ENCODE measurements at places on chromosomes 6 and 20. TPM values are rescaled to one million over a fixed set of nuclear protein-coding genes. Genes with fewer than 3 reads are reported as not detected.

PACRG gene
- total RNA-seq = 0.84 TPM

TNXB gene
- total RNA-seq = 288 TPM

EFCAB8 gene
- not detected for total RNA-seq

THBD gene
- 1.2 TPM for total RNA-seq

MOXD1 gene
- total RNA-seq = 20.4 TPM

SAPCD1 gene
- not detected for total RNA-seq

ATF6B gene
- 35.6 TPM for total RNA-seq

GJA10 gene
- not detected for total RNA-seq

SPATS1 gene
- not detected for total RNA-seq

LGSN gene
- total RNA-seq = not detected

GPLD1 gene
- 0.60 TPM for total RNA-seq

PSMB9 gene
- 32.0 TPM for total RNA-seq

DNA sequence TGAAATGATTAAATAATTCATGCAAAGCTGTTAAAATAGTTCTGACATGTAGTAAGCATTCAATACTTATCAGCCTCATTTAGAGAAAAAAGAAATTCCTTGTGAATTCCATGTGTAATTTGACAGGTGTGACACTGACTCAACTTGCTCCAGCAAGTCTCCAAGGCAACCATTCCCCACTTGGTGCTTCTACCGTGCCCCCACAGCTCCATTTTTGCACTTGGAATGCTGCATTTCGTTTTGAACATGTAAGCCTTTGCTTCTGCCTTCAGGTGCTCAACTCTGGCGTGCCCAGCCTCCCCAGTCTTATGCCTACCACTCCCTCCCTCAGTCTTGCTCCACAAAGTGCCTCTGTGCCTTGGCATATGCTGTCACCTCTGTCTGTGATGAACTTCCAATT lies 760.6 kb upstream of the CHD6 start:
- DNase-seq = no peak

DNA sequence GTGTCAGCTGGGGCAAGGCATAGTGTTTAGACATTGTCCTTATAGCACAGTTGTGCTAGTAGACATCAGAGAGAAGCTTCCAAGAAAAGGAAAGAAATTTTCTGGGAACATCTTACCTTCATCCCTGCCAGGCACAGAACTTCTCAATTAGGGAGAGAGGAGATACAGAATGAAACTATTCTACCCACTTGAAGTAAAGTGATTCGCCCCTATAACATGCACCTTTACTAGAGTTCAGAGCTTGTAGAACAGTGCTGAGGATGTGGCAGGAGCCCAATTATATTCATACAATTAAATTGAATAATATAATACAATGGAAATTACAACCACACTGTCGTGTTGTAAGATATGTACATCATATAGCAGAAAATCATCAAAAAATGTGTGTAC lies 1063.9 kb upstream of the CITED2 start:
- no peak for DNase-seq

GRCh38 chr6:33727932-33728331 lies 16.4 kb upstream of the UQCC2 start:
- DNase-seq = peak; percentile 51

DNA sequence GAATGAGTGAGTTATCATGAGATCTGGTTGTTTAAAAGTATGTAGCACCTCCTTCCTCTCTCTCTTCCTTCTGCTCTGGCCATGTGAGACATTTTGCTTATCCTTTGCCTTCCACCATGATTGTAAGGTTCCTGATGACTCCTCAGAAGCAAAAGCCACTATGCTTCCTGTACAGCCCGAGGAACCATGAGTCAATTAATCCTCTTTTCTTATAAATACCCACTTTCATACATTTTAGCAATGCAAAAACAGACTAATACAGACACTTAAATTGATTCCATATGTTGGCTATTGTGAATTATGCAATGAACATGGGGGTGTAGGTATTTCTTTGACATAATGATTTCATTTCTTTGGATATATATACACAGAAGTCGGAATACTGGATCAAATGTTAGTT lies 792.8 kb upstream of the EYS start:
- DNase-seq = no peak

DNA sequence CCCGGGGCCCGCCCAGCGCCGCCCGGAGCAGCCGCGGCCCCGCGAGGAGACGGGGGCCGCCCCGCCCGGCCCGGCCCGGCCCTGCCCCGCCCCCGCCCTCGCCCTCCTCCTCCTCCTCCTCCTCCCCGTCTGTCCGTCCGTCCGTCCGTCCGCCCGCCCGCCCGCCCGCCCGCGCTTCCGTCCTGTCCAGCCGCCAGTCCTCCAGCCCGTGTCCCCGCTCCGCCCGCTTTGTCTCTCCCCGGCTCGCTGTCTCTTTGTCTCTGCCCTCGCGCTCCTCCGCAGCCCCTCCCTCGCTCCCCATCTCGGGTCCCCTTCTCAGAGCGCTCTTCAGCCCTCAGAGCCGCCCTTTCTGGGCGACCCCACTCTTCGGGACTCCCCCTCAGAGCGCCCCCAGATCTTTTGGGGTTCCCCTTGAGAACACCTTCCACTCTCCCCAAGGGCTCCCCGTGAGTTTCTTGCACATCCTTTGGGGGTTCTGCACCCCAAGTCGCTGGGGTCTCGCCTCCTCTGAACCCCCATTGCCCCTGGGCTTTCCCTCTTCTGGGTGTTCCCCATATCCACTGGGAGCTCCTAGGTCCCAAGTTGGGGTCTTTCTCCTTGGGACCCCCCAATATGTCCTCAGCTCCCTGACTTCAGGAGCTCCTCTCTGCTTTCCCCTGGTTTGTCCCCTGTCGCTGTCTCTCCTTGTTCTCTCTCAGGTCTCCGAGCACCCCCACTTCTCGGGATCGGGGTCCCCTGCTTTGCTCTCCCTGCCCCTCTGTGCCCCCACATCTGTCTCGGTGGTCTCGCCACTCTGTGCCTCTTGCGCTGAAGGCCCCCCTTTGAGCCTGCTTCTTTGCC lies 79.5 kb upstream of the MYL9 start:
- DNase-seq = peak; percentile 78

GRCh38 chr6:71490876-71491275 lies 202.3 kb downstream of the OGFRL1 start:
- no peak for DNase-seq

DNA sequence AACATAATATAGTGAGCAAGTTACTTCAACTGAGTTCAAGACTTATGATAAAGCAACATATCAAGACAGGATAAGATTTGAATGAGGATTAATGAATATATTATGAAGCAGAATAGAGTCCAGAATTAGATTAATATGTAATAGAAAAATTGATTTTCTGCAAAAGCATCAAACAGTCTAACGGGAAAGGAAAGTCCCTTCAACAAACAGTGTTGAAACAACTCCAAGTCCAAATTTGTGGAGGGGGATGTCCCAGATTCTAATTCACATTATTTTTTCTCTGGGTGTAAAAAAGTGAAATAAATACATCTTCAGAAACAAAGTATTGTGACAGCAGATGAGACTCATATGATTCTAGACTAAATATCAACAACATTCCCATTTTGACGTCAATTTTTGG lies 289.7 kb downstream of the C6orf118 start:
- DNase-seq = no peak

DNA sequence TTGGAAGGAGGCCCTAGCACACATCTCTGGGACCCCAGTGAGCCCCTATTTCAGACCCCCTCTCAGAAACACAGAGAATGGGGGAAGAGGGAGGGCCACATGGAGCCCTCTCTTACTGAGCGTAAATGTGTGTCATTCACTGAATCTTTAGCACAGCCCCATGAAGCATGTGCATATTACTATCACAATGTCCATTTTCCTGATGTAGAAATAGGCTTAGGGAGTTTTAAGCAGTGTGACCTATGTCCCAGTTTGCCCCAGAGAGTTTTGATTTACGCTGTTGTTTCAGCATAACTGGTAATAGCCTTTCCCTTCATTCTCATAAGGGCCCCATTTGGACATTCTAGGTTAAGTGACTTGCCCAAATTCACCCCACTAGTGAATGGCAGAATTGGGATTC lies 25.0 kb upstream of the TCP11 start:
- DNase-seq = no peak

- DNase-seq = no peak
Measured at GRCh38 chr6:36121787-36122494, 8.4 kb upstream of the MAPK13 start.

GRCh38 chr6:25883536-25883935 lies 9.5 kb upstream of the SLC17A3 start:
- DNase-seq = no peak

DNA sequence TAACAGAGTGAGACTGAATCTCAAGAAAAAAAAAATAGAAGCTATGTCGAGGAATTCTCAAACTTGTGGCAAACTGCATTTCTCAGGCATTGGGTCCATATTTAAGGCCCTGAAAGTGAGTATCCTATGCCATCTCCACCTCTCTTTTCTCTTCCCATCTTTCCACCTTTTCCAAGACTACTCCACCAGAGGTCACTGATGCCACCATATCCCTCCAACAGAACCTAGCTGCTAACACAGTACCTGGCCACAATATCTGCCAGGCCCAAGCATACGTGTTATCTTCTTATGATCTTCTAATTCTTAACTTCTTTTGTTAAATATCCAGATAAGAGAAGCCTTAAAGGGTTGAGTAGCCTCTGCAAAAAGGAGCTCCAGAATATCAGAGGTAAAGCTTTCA lies 8.2 kb upstream of the ADGRF4 start:
- DNase-seq = no peak

GRCh38 chr20:57066126-57066900 lies 200.1 kb downstream of the BMP7 start:
- DNase-seq = no peak

- no peak for DNase-seq
Measured at GRCh38 chr6:73636048-73636447, 17.7 kb downstream of the SLC17A5 start.

- peak; percentile 78 for DNase-seq
Measured at GRCh38 chr20:44733341-44734069, 12.2 kb upstream of the KCNK15 start.

DNA sequence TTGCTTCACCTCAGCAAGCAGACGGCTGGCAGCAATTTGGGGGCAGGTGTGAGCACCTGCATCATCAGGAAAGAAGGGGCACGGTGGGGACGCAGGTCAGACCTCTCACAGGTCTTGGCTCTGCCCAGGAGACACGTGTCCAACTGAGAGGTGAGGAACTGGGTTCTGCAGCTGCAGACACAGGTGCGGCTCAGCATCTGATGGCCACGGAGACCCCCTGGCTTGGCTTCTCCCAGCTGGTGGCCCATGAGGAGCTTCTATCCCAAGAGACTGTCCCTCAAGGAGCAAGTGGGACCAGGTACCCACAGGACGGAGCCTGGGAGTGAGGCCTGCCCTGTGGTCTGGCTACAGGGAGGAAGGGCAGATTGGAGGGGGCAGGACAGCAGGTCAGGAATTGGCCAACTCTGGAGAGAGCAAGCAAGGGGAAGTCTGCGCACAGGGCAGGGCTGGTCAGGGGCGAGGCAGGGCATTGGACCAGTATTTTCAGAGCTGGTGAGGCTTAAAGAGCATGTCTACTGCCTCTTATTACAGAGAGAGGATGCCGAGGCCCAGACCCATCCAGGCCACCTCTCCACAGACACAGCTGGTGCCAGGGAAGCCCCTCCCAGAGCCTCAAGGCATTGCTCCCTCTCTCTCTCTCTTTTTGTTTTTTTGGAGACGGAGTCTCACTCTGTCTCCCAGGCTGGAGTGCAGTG lies 4.2 kb downstream of the STMN3 start:
- DNase-seq = no peak

- no peak for DNase-seq
Measured at GRCh38 chr6:16665992-16666391, 95.3 kb downstream of the ATXN1 start.

- DNase-seq = no peak
Measured at GRCh38 chr6:25181350-25181724, 97.8 kb upstream of the CARMIL1 start.

GRCh38 chr6:48423640-48424365 lies 312.8 kb upstream of the PTCHD4 start:
- DNase-seq = no peak

Measured in adrenal gland (tissue), 19 donors.